Activated CD4-positive, alpha-beta T cell treated with anti-CD3 and anti-CD28 coated beads, Interleukin-2, amount 50 U/mL, for 4 hours (primary cell): ENCODE measurements at places on chromosomes 11 and 22.

- DNase-seq = no peak
Observed at GRCh38 chr11:69007975-69008381, 5.1 kb downstream of the MRGPRF start.

DNA sequence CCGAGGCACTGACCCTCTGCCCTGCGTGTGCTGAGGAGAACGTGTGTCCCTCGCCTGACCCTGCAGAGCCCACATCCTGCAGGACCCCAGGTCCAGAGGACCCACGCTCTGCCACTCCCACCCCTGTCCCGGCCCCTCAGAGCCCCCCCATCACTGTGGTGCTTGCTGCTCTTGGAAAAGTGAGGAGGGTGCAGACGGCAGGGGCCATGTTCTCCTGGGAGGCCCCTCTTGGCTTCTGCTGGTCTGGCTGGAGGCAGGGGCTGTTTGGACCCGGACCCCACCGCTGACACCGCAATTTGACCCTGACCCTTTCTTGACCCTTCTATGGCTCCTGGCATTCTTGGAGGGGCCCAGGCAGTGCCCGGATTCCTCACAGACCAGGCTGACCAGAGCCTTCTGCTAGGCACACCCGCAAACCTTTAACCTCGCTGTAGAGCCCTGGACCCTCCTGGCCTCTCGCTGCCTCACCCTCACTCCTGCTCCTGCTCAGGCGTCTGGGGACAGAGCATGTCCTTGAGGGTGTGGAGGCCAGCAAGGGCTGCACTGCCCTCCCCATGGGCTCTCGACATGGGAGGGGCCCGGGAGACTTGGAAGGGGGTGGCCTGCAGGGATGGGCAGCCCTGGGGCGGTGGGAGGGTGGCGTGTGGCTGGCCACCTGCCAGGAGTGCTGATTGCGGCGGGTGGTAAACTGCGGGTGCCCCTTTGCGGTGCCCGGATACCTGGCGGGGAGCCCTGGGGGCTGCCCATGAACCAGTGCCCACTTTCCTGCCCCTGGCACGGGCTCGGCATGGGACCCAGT is 37.0 kb upstream of the MUC5AC start:
- no peak for DNase-seq

DNA sequence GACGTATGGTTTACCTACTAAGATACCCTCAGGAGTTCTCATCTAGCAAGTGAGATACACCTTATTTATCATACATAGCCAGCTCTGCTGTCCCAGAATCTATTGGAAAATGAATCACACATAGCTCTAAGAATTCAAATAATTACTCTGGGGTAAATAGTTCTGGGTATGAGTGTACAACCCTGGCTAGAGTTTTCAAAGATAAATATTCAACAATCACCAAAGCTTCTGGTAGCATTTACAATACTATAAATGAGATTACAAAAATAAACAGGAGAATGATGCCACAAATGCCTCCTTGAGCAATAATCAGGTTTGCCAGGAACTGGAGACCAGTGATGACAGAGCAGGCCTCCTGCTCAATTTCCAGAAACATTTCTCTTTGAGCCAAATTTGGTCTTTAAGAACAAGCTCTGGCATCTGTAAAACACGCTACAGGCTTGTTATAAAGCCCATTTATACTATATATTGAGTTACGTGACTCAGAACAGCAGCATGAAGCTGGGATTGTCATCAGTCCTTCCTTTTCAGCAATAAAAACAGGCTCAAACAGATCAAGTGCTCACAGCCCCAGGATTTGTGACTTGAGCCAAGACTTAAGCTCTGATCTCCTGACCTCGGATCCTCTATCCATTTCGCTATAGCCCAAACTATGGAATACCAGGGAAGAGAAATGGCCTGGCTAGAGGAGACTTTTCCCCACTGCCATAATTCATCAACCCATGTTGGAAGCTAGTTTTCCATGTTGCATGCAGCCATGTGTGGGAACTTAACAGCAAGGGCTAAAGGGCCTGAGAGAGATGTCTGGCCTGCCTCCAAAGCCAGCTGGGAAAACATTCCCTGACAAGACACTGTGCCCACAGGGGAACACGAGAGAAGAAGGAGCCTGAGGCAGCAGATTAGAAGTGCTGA is 19.7 kb downstream of the RAB30 start:
- no peak for DNase-seq

DNA sequence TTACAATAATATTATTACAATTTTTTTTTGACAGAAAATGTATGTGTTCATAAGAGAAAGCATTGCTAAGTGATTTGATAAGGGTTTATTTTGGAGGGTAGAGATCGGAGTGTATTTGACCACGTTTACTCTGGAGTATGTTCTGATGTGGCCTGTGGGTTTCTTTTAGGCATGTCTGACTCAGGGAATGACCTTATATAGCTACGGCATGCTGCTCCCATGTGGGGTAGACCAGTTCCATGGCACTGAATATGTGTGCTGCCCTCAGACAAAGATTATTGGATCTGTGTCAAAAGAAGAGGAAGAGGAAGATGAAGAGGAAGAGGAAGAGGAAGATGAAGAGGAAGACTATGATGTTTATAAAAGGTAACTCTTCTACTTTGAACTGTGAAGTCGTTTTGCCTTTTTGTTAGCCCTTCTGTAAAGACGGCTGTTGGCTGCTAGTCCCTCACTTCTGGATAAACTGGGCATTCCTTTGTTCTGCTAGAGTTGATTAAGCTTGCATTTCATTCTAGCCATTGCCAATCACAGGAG is 38.1 kb upstream of the ST14 start:
- DNase-seq = no peak
